ENCODE measurements at places on chromosomes 5 and 9.

DNA sequence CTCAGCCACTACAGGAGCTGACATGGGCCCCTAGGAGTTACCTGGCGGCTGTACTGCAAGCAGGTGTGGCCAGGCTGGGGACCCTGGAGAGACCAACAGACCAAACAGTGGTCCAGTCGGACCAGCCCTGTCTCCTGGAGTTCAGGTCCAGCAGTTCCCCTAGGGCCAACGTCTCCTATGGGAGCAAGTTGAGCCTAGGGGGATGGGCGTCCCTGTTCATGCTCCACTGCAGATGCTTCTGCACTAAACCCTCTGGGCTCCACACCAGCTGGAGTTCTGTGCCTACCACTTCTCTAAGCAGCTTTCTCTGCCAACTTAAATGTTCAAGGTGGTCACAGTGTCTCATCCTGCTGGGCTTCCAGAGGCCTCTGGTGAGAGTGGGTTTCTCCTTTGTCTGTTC is 20.6 kb upstream of the OMD start:
- DNase-seq: no peak

DNA sequence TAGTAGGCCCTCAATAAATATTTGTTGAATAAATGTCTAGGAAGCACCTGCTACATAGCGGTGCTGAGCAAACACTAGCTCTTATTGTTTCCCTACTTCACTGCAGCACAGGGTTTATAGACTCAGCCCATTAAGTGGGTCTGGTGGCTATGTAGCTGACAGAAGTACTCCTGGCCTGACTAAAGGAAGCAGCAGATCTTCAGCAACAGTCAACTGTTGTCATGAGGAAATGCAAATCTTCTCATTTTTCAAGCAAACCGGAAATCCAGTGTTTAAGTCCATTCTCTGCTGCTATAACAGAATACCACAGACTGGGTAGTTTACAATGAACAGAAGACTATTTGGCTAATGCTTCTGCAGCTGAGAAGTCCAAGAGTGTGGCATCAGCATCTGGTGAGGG is 2.8 kb upstream of the TEX10 start:
- DNase-seq: no peak

GRCh38 chr5:107500347-107500746 is 170.4 kb downstream of the EFNA5 start:
- no peak for DNase-seq

GRCh38 chr5:116097301-116097700 is 12.5 kb downstream of the COMMD10 start:
- no peak for DNase-seq

GRCh38 chr5:54753034-54753433 is 232.4 kb downstream of the ESM1 start:
- DNase-seq: no peak

DNA sequence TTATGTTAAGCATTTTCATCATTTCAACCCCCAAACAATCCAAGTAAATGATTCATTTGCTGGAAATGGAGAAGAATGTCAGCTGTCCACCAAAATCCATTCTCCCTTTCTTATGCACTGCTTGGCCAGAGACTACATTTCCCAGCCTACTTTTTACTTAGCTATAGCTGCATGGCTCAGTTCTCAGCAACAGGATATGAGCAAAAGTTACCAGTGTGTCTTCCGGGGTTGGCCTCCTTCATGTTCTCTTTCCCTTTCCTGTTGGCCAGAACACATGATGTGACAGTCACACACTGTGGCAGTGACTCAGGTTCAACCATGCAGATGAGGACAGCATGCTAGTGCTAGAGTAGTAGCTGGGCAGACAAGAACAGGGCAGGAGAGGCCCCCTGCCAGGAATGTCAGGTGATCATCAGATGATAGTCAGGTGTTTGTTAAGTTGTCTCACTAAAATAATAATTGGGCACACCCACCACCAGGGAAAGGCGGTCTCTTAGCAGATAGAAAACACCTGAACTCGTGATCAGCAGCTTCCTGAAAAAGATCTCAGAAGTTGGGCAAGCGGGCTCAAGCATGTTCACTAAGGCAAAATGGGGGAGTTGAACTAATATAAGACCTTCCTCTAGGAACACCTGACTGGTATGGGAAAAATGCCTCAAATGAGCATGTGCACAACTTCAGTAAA is 12.2 kb downstream of the GPR150 start:
- DNase-seq: no peak
